ENCODE measurements at places on chromosomes 6 and 20. TPM values are rescaled to one million over a fixed set of nuclear protein-coding genes. Genes with fewer than 3 reads are reported as not detected.
A peak's percentile ranks its signal among the peaks of the same experiment; 100 is the strongest.

- DNase-seq = no peak
These were observed 200.6 kb downstream of the PRKN start for GRCh38 chr6:162526960-162527359.

DNA sequence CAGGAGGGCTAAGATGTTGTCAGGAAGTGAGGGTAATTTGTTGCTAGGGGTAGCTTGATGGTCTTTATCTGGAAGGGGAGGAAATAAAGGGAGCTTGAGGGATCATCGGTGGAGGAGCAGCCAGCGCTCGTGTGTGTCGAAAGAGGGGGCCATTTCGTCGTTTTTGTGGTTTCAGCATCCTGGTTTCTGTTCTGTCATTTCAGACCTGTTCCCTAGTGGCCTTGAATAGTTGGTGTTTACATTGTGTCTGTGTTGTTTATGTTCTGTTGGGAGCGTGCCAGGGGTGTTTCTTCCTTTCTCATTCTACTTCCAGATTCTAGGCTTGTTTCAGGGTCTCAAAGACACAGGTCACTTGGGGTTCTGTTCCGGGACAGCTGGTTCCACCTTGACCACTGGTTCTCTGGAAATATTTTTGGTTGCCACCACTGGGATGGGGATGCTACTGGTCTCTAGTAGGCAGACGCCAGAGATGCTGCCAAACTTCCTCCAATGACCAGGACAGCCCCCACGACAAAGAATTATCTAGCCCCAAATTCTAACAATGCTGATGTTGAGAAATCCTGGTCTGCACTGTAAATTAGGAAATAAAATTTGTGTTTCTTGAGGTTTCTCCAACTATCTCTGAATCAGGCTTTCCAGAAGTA is 113.9 kb upstream of the NAA20 start:
- DNase-seq = peak; percentile 59

The SIGLEC1 gene
- total RNA-seq = not detected

- DNase-seq = no peak
These were observed 85.5 kb upstream of the NT5E start for GRCh38 chr6:85364344-85364743.

DNA sequence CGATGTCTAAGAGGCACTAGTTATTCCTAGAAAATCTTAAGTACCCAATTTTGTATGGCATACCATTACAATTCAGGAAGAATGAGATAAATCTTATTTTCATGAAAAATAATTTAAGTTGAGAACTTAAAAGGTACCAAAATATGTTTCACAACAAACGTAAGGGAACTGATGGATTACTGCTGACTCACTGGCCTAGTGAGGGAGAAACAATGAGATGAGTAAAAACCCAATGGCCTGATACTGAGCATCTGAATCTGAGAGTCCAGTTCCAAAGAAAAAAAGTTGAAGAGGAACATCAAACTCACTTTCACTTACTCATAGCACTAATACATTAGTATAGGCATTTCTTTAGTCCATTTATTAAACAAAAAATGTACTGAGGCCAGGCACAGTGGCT is 56.0 kb downstream of the MDN1 start:
- DNase-seq = no peak

DNA sequence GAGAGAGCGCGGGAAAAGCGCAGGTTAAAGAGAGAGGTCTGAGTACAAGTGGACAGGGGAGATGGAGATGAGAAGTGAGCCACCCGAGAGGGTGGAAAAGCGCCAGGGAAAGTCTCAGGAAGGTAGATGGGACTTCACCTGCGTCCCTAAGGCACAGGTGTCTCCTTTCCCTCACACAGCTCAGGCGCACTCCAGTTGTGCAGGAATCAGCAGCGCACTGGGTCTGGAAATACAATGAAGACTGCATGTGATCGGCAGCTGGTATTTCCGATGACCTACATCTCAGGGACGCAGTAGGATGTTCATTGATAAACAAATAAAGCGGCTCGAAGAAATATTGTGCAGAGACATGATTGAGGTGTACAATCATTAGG is 432 bp upstream of the KHDRBS2 start:
- DNase-seq = no peak

The GLP1R gene
- not detected for total RNA-seq

- no peak for DNase-seq
These were observed 7.5 kb upstream of the SLA2 start for GRCh38 chr20:36653456-36653855.

- DNase-seq = no peak
These were observed 8.1 kb downstream of the FYN start for GRCh38 chr6:111865049-111865585.

DNA sequence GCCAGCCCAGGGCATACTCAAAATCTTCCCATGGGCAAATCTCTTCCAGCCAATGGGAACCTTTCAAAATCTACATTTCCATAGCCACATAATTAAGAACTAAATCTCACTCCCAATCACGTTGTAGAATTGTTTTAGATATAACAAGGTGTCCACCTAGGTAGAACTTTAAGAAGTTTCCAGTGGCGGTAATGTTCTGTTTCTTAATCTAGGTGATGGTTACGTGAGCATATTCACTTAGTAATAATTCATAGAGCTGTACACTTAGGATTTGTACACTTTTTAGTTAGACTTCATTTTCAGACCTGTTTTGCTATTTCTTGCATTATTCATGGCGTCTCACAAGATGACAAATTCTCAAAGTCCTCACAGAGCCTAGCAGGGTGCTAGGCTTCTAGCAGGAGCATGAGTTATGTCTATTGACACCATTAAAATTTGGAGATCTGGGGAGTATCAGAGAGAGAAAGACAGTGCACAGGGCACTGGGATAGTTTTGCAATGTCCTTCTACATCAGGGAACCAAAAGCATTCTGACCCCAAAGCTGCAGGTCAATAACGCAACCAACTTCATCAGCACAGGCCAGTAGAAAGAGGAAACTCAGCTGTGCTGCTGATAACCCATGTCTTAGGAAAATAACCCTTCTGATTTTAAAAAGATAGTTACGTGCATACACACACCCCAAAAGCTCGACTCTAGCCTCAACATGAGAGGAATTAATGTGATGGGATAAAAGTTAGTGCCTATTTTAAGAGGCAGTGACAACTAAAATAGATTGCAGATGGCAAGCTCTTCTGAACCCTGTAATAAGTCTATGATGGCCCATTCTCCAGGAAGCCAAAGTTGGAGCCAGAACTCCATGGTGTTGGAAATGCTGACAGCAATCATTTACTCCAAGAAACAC is 518.1 kb upstream of the JARID2 start:
- DNase-seq = no peak

GRCh38 chr6:105851113-105851580 is 235.0 kb upstream of the PRDM1 start:
- DNase-seq = no peak

The MAP7 gene
- total RNA-seq = 32.5 TPM

GRCh38 chr6:24524805-24525204 is 30.0 kb downstream of the ALDH5A1 start:
- DNase-seq = peak; percentile 86

DNA sequence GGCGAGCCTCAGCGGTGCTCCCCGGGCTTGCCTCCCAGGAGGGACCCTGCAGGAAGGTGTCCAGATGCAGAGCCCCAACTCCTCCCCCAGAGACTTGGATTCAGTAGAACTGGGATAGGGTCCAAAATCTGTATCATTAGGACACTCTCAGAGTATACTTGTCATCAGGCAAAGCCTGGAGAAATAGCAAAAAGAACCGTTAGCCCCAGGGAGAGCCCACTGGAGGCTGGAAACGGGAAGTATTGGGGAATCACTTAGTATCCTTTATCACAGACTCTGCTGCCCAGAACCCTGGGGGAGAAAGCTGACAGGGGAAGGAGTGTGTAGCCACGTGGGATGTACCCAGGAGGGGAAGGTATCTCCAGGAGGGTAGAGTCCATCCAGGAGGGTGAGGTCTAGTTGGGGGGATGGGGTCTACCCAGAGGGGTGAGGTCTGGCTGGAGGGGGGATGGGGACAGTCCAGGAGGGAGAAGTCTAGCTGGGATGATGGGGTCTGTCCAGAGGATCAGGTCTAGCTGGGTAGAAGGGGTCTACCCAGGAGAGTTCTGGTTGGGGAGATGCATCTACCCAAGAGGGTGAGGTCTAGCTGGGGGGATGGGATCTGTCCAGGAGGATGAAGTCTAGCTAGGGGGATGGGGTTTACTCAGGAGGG is 107.2 kb downstream of the LY86 start:
- DNase-seq = no peak

DNA sequence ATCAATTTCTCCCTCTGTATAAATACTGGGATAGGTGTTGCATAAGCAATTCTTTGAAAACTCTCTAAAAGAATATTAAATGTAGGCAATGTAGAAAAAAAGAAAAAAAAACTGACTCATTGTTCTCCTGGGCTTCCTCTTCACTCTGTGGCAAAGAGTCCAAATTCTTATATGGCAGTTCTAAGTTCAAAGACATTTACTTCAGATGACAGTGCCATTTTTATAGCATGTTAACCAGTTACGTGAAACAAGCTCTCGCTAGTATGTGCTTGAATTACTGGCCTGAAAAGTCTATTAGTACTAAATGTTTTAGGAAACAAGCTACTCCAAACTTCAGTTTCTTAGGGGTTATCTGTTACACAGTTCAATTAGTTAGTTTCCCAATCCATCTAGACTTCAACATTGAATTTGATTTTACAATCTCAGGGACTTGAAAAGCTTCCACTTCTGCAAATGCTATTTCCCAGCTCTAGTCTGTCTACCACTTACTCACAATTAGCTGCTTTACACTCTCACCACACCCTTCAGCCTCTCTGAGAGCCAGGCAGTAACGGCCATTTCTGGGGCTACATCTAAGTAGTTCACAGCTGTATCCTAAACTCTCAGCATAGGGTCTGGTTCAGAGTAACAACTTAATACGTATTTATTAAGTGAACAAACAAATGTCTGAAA is 100.4 kb downstream of the OGFRL1 start:
- DNase-seq = no peak

DNA sequence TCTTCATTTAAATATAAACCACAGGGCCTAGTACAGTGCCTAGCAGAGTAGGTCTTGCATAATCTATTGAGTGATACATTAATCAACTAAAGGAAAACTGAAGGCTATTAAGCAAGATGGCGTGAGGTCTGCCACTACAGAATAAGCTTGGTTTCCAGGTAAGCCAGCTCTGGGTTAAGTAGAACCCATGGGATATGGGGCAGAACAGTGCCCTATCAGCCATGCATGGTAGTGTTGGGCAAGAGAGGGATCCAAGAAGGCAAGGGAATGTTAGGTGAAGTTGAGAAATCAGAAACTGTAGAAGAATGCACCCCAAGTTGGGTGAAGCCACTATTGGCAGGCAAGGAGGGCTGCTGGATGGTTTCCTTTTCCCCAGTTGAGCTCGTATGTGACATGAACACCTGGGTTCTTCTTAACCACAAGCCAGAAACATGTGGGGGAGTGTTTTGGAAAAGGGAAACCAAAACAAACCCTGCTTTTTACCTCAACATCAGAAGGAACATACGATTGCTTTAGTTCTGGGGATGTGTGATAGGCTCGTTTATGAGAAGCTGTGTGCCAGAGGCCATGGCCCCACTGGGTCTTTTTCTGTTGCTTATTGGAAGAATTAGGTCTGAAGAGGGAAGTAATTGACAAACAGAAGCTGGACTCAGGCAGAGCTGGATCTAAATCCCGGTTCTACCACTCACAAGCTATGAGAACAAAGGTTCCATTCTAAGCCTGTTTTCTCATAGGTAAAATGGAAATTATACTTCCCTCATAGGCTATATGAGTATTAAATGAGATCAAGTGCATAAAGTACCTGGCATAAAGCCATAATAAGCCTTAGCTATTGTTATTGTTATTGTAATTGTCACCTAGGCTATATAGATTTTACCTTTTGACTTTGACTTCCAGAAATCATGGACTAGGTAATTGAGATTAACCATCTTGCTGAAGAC is 33.5 kb downstream of the NEDD9 start:
- no peak for DNase-seq

All from SK-MEL-5 (cell line).